ENCODE measurements at places on chromosomes 2 and 18. TPM values are rescaled to one million over a fixed set of nuclear protein-coding genes. Genes with fewer than 3 reads are reported as not detected.

The TSPYL6 gene
- total RNA-seq = 0.54 TPM

The ALPP gene
- total RNA-seq = not detected

The RGPD6 gene
- total RNA-seq = 117 TPM

The DAW1 gene
- not detected for total RNA-seq

The ABHD1 gene
- total RNA-seq = 1.1 TPM

The KCNK3 gene
- 8.3 TPM for total RNA-seq

DNA sequence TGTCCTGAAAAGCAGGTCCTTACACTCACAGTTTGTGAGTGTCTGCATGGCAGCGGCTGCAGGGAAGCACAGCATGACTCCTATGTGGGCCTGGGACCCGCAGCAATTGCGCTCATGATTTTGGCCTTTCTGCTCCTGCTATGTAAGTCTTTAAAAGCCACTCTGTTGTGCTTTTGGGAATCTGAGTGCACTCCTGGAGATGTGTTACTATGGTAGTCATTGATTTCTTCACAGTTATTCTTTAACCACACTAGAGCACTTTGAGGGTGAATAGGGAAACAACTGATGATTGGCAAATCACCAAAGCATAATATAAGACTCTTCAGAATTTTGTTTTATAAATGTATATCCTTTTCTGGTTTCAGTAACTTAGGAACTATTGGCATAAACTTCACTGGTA lies 40.9 kb downstream of the DSG2 start:
- no peak for DNase-seq
- no peaks in the 10 kb centered on the region for H3K27me3 ChIP-seq

DNA sequence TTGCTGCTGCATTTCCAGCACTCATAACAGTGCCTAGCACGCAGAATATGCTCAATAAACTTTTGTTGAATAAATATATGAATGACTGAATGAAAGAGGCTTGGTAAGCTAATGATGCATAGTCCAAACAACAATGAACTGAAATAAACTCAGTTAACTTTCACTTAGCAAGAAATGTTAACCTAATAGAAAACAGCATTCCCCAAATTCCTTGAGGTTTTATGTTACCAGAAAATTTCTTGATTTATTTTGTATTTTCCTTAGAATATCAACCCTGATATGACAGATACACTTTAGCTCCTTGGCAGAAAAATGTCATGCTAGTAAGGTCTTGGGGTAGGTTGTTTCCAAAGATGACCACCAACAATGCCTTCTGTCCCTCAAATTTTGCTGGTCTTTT lies 217.4 kb downstream of the KCNE4 start:
- H3K27ac ChIP-seq = no peak overlapping the region
- no peaks in the 10 kb centered on the region for H3K36me3 ChIP-seq
- H3K27me3 ChIP-seq = no peaks in the 10 kb centered on the region
- H3K4me1 ChIP-seq = no peaks in the 10 kb centered on the region

DNA sequence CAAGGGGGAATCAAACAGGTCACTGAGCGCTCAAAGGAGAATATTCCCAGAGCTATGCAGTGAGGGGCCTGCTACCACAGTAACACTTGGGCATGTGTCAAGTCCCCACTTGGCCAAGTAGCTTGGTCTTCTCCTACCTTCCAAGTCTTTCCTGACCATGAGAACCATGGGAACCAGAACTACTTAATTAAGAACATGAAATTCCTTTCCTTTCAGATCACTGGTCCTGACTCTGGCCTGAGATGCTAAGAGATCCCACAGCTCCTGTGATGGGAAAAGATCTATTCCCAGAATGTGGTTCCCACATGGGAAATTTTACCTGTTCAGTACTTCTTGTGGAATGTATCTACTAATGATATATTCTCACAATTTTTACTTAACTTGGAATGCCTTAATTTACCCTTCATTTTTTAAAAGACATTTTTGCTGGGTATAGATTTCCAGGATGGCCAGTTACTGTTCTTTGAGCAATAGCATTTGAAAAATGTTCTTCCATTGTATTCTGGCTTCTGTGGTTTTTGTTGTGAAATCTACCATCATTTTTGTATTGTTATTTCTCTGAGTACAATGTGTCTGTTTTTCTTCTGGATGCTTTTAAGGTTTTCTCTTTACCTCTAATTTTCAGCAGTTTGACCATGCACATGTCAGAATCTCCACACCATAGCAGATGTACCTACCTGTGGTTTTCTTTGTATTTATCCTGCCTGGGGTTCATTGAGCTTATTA lies 37.9 kb downstream of the KCNIP3 start:
- no peaks in the 10 kb centered on the region for H3K36me3 ChIP-seq
- no peak overlapping the region for H3K4me3 ChIP-seq
- peaks cover 6% of the 10 kb centered on the region for H3K4me1 ChIP-seq
- peak overlapping the region; percentile 97 for H3K27ac ChIP-seq

GRCh38 chr2:216692636-216693413 lies 2.5 kb downstream of the IGFBP5 start:
- H3K27ac ChIP-seq = peak overlapping the region; percentile 87
- peaks cover 7% of the 10 kb centered on the region for H3K36me3 ChIP-seq
- DNase-seq = peak; percentile 95
- peak overlapping the region; percentile 72 for H3K4me3 ChIP-seq
- no peaks in the 10 kb centered on the region for H3K27me3 ChIP-seq
- H3K4me1 ChIP-seq = peaks cover 52% of the 10 kb centered on the region

DNA sequence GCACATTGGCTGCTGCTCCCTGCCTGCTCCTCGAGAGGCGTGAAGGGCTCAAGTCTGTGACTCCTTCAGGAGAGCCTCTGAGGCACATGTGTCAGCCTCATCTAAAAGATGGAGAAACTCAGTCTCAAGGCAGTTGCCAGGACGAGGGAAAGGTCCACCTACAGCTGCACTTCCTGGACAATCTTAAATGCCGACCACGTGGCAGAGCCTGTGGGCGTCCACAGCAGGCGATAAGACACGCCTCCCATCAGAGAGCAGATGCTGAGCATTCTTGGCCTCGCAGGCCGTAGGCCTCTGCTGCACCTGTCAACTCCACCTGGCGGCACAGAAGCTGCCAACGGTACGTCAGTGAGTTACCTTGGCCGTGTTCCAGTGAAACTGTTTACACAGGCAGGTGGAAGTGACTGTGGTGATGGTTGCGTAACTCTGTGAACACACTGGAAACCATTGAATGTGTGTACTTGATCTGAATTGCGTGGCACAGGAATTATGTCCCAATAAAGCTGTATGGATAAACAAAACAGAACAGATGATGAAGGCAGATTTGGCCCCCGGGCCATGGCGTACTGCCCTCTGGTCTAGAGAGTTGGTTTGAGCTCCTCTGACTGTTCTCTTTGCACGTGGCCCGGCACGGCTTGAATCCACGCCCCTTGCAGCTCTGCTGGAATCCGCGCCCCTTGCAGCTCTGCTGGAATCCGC lies 114.5 kb downstream of the RNF144A start:
- no peaks in the 10 kb centered on the region for H3K36me3 ChIP-seq
- no peak overlapping the region for H3K27ac ChIP-seq
- H3K4me1 ChIP-seq = peaks cover 37% of the 10 kb centered on the region
- no peak overlapping the region for H3K4me3 ChIP-seq

GRCh38 chr2:179096090-179096489 lies 46.2 kb upstream of the CCDC141 start:
- no peaks in the 10 kb centered on the region for H3K36me3 ChIP-seq
- H3K27me3 ChIP-seq = no peaks in the 10 kb centered on the region
- no peak overlapping the region for H3K4me3 ChIP-seq
- H3K27ac ChIP-seq = no peak overlapping the region

DNA sequence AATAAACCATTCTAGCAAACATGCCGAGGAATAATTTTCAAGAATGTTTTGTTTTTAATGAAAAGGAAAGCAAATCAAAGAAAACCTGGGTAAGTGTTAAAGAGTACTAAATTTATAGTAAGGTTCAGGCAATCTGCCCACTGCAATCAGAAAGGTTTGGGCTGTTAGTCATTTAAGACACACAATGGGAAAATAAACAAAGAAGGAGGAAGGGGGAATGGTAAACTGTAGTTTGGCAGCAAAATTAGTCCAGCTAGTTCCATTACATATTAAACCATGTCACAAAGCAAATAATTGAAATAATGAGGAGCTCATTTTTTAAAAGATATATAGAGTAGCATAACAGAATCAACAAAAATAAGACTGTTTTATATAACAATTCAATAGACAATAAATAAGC lies 87.5 kb upstream of the COPS8 start:
- no peaks in the 10 kb centered on the region for H3K36me3 ChIP-seq
- H3K27me3 ChIP-seq = no peaks in the 10 kb centered on the region
- DNase-seq = no peak

DNA sequence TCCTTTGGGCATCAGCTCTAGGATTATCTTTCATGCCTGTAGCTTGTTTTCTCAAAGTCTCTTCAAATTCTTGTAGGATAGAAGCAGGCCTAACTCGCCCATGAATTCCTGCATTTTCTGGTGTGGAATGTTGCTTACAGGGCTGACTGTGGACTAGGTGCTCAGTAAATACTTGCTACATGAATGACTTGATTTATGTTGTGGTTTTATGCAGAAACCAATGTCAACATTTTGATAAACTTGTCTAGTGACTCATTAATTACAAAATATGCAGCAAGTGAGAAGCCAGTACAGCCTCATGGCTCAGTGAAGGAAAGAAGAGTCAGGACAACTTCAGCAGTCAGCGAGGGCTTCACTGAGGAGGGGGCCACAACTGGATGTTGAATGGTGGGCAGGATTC lies 110.6 kb upstream of the SIX2 start:
- DNase-seq = no peak
- no peak overlapping the region for H3K4me3 ChIP-seq
- H3K27me3 ChIP-seq = no peaks in the 10 kb centered on the region
- no peak overlapping the region for H3K27ac ChIP-seq

- H3K4me3 ChIP-seq = no peak overlapping the region
- DNase-seq = no peak
- no peak overlapping the region for H3K27ac ChIP-seq
- no peaks in the 10 kb centered on the region for H3K27me3 ChIP-seq
These were observed 89.5 kb upstream of the NCK2 start for GRCh38 chr2:105655244-105655643.

- H3K36me3 ChIP-seq = no peaks in the 10 kb centered on the region
- peak; percentile 10 for DNase-seq
- H3K4me1 ChIP-seq = peaks cover 21% of the 10 kb centered on the region
- H3K4me3 ChIP-seq = peak overlapping the region; percentile 60
- no peaks in the 10 kb centered on the region for H3K27me3 ChIP-seq
These were observed 433 bp downstream of the SH3RF3 start for GRCh38 chr2:109129356-109129920.

GRCh38 chr2:81481994-81482368 lies 1177.4 kb upstream of the LRRTM1 start:
- H3K4me1 ChIP-seq = no peaks in the 10 kb centered on the region
- DNase-seq = no peak
- H3K4me3 ChIP-seq = no peak overlapping the region
- H3K27ac ChIP-seq = no peak overlapping the region
- no peaks in the 10 kb centered on the region for H3K36me3 ChIP-seq

DNA sequence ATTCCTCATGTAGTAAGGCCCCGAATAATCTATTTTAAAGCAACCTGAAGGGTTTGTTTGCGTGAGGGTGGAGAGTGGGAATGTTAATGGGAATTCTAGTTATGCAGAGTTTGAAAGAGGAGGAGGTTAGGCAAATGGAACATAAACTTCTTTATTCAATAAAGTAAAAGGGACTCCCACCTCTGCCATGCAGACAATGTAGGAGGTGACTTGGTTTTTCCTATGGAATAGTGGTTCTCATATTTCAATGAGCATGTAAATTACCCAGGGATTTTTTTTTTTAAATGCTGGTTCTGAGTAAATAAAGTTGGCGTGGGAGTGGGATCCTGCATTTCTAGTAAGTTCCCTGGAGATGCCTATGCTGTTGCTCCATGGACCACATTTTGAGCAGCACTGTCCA lies 367.9 kb downstream of the THSD7B start:
- H3K4me3 ChIP-seq = no peak overlapping the region
- DNase-seq = no peak
- no peaks in the 10 kb centered on the region for H3K27me3 ChIP-seq
- no peaks in the 10 kb centered on the region for H3K4me1 ChIP-seq
- H3K36me3 ChIP-seq = no peaks in the 10 kb centered on the region

GRCh38 chr2:106195456-106195855 lies 1.4 kb upstream of the UXS1 start:
- no peak overlapping the region for H3K4me3 ChIP-seq
- DNase-seq = no peak
- H3K27me3 ChIP-seq = no peaks in the 10 kb centered on the region
- peaks cover 13% of the 10 kb centered on the region for H3K4me1 ChIP-seq
- no peaks in the 10 kb centered on the region for H3K36me3 ChIP-seq

DNA sequence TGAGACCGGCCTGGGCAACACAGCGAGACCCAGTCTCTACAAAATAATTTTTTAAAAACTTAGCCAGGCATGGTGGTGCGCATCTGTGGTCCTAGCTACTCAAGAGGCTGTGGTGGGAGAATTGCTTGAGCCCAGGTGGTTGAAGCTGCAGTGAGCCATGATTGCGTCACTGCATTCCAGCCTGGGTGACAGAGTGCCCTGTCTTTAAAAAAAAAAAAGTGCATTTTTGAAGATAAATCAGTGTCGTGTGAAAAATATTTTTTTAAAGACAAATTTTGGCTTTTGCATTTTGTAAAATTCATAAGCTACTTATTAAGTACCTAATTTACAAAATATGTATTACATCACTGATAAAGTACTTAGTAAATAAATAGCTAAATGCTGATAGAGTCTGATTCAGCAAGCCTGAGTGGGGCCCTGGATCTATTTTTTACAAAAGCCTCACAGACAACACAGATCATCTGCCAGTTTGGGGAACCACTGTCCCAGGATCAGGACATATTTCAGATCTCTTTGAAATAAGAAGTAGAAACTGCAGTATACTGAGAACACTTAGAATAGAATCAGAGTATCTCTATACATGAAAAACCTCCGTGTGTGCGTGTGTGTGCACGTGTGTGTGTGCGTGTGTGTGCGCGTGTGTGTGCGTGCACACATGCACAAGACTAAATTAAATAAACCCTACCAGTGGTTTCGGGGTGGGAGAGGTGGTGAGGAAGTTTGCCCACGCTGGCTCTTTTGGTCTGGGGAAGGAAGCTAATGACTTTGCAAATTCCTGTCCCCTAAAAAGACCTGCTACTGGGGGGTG lies 61.6 kb downstream of the AAK1 start:
- no peak overlapping the region for H3K4me3 ChIP-seq
- peak overlapping the region; percentile 76 for H3K27ac ChIP-seq
- peak; percentile 84 for DNase-seq
- H3K4me1 ChIP-seq = peaks cover 71% of the 10 kb centered on the region
- H3K36me3 ChIP-seq = no peaks in the 10 kb centered on the region

DNA sequence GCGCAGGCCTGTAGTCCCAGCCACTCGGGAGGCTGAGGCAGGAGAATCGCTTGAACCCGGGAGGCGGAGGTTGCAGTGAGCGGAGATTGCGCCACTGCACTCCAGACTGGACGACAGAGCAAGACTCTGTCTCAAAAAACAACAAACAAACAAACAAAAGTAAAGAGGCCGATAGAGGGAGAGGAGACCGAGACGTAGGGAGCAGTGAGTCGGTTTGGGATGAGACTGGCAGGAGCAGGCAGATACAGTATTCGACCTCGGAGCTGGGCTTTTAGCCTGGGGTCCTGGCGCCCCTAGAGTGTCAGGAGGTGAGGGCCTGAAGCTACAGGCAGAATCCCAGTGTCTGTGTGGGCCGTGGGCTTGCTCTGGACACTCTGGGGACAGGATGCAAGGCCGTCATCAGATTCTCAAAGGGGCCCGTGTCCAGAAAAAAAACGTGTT lies 51.2 kb downstream of the SLC4A1AP start:
- no peaks in the 10 kb centered on the region for H3K36me3 ChIP-seq
- no peak overlapping the region for H3K27ac ChIP-seq
- H3K4me3 ChIP-seq = no peak overlapping the region
- DNase-seq = no peak
- no peaks in the 10 kb centered on the region for H3K4me1 ChIP-seq
- no peaks in the 10 kb centered on the region for H3K27me3 ChIP-seq

- no peaks in the 10 kb centered on the region for H3K27me3 ChIP-seq
- no peak for DNase-seq
- H3K4me1 ChIP-seq = no peaks in the 10 kb centered on the region
- H3K4me3 ChIP-seq = no peak overlapping the region
- H3K27ac ChIP-seq = no peak overlapping the region
- no peaks in the 10 kb centered on the region for H3K36me3 ChIP-seq
These were observed 170.0 kb downstream of the LTBP1 start for GRCh38 chr2:33116799-33117198.

All from thyroid gland (tissue), 4 donors.